Prostate gland (tissue), 2 donors: ENCODE measurements at places on chromosomes 12 and 14. TPM values are rescaled to one million over a fixed set of nuclear protein-coding genes. Genes with fewer than 3 reads are reported as not detected.

Gene OR6C2
- not detected for total RNA-seq

- DNase-seq: no peak
- H3K36me3 ChIP-seq: no peaks in the 10 kb centered on the region
- H3K4me3 ChIP-seq: no peak overlapping the region
- H3K27ac ChIP-seq: no peak overlapping the region
- H3K4me1 ChIP-seq: no peaks in the 10 kb centered on the region
- no peaks in the 10 kb centered on the region for H3K27me3 ChIP-seq
Observed at GRCh38 chr12:104494137-104494792, 37.5 kb downstream of the CHST11 start.

DNA sequence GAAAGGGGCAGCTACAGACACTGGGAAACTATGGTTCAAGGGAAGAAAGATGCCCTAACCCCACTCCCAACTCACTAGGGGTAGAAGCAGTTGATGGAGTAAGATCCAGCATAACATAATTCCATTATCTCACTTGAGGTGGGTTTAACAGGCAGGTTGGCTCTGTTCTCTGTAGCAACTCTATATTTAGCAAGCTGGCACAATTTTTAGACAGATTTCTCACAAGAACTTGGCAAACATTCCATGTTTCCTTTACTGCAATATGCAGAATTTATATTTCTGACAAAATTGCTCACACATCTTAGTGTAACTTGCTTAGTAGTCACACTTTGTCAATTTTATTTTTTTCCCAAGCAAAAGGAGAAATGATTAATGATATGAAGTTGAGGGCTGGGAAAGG, 475.4 kb downstream of the RMST start:
- no peaks in the 10 kb centered on the region for H3K36me3 ChIP-seq
- H3K4me3 ChIP-seq: no peak overlapping the region
- no peak overlapping the region for H3K27ac ChIP-seq
- DNase-seq: no peak
- no peaks in the 10 kb centered on the region for H3K4me1 ChIP-seq

DNA sequence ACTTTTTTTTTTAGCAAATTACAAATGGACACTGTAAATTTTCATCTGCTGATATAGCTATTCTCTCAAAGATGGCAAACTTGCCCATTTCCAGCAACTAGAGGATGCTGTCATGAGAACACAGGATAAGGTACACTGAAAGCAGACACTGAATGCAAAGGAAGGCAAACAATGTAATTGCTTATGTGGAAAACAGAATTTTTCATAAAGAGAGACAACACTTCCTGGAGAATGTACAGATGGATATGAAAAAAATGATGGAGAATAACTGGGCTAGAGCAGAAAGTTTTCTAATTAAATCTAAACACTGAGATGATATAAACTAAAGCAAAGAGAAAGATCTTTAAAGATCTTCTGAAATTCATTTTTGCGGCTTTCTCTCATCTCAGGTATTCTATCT, 581 bp downstream of the CD69 start:
- H3K27ac ChIP-seq: no peak overlapping the region
- H3K27me3 ChIP-seq: no peaks in the 10 kb centered on the region
- H3K4me3 ChIP-seq: no peak overlapping the region
- no peak for DNase-seq
- no peaks in the 10 kb centered on the region for H3K36me3 ChIP-seq

- peak overlapping the region; percentile 39 for H3K4me3 ChIP-seq
- H3K27me3 ChIP-seq: no peaks in the 10 kb centered on the region
- no peak for DNase-seq
- H3K36me3 ChIP-seq: no peaks in the 10 kb centered on the region
Observed at GRCh38 chr14:58238252-58239243, 6.1 kb upstream of the PSMA3 start.

Gene ACTN1
- total RNA-seq: 197 TPM
